Calu3 (cell line): ENCODE measurements at places on chromosomes 3 and 15. TPM values are rescaled to one million over a fixed set of nuclear protein-coding genes. Genes with fewer than 3 reads are reported as not detected.
A peak's percentile ranks its signal among the peaks of the same experiment; 100 is the strongest.

- DNase-seq, result no peak
Measured at GRCh38 chr15:87843312-87843711, 413.2 kb downstream of the NTRK3 start.

GRCh38 chr3:81521855-81522254, 239.6 kb downstream of the GBE1 start:
- DNase-seq, result no peak

DNA sequence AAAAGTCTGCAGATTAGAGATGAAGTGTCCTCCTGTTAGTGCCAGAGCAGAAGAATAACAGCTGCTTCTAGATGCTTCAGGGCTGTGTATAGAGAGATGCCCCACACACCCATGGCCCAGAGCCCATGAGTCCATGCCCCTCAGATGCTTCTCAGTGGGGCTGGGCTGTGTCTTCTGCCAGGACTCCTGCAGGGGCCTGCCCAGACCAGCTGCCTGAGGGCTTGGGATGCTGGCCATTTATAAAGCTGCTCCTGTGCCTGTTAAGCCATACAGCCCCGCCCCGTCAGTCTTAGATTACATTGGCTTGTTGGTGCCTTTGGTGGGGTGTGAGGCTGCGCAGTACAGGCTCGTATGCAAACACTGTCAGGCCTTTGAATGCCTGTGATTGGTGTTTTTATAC, 318.0 kb upstream of the CTDSPL start:
- DNase-seq, result no peak

DNA sequence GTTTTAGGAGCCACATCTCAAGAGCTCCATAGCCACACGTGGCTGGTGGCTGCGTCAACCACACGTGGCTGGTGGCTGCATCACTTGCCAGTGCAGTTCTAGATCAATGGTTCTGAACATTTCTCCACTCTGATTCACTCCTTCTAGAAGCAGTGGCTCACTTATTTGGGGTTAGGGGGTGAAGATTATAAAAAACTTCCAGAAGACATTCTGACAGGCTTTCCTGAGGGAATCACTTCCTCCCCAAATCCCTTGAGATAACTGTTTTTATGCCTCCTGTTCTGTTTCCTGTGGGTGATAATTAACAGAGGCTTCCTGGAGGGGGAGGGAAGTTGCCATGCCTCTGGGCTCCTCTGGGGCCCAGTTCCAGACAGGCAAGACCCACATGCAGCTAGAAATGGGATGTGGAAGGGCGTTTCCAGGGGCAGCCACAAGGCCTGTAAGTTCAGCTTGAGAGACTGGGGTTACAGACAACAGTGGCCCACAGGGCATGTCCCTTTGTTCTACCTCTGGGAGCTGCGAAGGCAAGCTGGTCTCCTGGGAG, 23.6 kb downstream of the HEG1 start:
- no peak for DNase-seq

GRCh38 chr3:36175113-36175812, 205.0 kb upstream of the STAC start:
- no peak for DNase-seq

The LMOD3 gene
- not detected in 2 replicates for total RNA-seq

The EAF2 gene
- 4.7 and 4.9 TPM in 2 replicates for total RNA-seq

The MST1R gene
- 169 and 218 TPM in 2 replicates for total RNA-seq

GRCh38 chr3:50316657-50317242, 5.8 kb downstream of the HYAL2 start:
- DNase-seq, result peak; percentile 96

GRCh38 chr15:80761754-80762153, 17.4 kb upstream of the CEMIP start:
- DNase-seq, result no peak

The GP5 gene
- 0.10 and 0.21 TPM in 2 replicates for total RNA-seq

GRCh38 chr3:37144806-37145205, 29.6 kb downstream of the LRRFIP2 start:
- no peak for DNase-seq

- no peak for DNase-seq
Measured at GRCh38 chr3:87805670-87806069, 253.1 kb downstream of the CGGBP1 start.

- no peak for DNase-seq
Measured at GRCh38 chr3:95335517-95335916, 1272.7 kb downstream of the NSUN3 start.

The C15orf62 gene
- total RNA-seq, result 0.56 and 0.64 TPM in 2 replicates

DNA sequence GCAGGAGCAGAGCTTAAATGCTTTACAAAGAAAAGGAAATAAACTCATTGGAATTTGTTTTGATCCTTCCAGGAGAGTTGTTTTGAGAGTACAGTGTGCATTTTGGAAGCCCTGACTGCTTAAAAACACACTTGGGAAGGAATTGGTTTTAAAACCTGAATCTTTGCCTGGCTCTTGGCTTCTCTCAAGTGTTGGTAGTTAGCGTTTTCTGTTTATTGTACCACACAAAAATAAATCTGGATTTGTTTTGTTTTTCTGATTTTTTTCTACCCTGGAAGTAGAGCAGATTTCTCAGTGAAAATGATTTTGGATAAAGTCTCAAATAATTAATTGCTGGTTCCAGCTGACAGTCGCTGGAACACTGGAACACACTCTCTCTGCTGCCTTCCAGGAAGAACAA, 90.6 kb downstream of the CHST2 start:
- DNase-seq, result no peak

DNA sequence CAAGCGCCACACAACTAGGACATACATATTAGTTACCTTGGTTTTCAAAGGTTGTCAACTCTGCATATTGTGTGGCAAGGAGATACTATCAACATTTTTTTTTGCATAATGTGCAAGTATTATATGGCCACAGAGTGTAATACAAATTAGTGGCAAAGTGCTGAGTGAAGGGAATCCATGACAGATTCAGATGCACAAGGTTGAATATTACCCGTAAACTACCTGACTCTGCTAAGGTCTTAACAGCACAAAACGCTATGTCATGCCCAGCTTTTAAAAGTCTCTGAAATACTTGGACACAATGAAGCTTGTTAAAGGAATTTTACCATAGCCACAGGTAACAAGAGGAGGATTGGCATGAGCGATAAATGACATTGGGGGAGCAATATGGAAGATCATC, 79.0 kb downstream of the SATB1 start:
- DNase-seq, result no peak

DNA sequence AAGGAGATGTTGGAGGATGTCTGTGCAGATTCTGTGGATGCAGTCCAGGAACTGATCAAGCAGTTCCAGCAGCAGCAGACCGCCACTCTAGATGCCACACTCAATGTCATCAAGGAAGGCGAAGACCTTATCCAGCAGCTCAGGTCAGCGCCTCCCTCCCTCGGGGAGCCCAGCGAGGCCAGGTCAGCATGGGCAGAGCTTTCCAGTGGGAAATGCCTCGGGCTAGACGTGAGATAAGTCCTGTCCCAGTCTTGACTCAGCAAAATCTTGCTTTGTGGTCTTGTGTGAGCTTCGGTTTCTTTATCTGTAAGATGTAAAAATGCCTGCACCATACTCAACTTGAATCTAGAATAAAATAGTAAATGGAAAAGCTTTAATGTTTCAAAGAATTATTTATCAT, 335.1 kb upstream of the UMPS start:
- DNase-seq, result no peak

The STARD9 gene
- total RNA-seq, result 0.59 and 0.92 TPM in 2 replicates

- DNase-seq, result no peak
Measured at GRCh38 chr3:193243571-193243970, 2.5 kb downstream of the PLAAT1 start.

DNA sequence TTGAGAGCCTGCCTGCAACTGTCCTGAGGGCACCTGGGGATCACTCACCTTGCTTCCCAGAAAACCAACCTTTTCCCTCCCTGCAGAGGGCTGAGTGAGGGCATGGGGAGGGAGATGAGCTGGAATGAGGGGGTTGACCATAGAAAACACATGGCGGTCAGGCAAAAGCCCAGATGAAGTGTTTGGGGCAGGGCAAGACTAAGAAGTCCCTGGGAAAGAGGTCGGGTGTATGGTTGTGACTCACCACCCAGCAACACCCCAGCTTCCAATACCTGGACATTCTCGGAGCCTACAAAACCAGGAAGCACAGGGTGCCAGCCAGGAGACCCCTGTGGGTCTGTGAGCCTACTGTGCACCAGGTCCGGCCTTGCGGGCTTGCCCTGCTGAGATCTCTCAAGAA, 95.3 kb upstream of the ATP2B2 start:
- no peak for DNase-seq

The RNF7 gene
- total RNA-seq, result 108 and 113 TPM in 2 replicates

DNA sequence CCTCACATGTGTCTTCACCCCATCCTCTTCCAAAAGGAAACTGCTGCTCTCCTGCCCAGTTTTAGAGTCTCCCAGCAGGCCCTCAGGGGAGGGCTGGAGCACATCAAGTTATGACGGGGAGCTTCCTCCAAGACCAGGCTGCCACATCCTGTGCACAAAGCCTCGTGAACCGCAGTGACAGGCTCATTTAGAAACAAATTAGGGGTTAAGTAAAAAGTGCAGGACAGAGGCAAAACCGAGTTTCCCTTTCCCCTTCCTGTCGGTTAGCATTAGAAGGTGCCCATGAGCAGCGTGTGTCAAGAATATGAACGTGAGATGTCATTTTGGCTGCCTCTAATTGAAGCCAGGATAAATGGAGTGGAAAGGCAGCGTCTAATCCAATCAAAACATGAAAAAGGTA, 199.7 kb downstream of the ARRDC4 start:
- DNase-seq, result no peak

The CORO2B gene
- 0.14 and 0.15 TPM in 2 replicates for total RNA-seq

- no peak for DNase-seq
Measured at GRCh38 chr3:59553076-59553475, 503.3 kb upstream of the CFAP20DC start.

DNA sequence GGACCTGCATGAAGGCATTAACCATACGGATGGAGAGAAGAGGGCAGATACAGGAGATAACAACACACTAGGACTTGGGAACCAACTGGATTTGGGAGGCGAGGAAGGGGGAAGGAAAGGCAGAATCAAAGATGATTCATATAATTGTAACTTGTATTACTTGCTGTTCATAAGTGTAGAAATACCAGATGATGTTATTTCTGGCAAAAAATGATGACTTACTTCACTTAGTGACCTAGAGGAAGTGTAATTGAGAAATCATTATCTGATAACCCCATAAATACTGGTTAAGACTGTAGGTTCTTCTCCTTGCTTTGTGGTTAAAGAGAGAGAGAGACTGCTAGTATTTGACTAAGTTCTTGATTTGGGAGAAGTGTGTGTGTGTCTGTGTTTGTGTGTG, 50.5 kb upstream of the GK5 start:
- no peak for DNase-seq

The ACOX2 gene
- 1.1 and 1.4 TPM in 2 replicates for total RNA-seq

GRCh38 chr15:80567721-80568157, 127.4 kb upstream of the ABHD17C start:
- peak; percentile 76 for DNase-seq

DNA sequence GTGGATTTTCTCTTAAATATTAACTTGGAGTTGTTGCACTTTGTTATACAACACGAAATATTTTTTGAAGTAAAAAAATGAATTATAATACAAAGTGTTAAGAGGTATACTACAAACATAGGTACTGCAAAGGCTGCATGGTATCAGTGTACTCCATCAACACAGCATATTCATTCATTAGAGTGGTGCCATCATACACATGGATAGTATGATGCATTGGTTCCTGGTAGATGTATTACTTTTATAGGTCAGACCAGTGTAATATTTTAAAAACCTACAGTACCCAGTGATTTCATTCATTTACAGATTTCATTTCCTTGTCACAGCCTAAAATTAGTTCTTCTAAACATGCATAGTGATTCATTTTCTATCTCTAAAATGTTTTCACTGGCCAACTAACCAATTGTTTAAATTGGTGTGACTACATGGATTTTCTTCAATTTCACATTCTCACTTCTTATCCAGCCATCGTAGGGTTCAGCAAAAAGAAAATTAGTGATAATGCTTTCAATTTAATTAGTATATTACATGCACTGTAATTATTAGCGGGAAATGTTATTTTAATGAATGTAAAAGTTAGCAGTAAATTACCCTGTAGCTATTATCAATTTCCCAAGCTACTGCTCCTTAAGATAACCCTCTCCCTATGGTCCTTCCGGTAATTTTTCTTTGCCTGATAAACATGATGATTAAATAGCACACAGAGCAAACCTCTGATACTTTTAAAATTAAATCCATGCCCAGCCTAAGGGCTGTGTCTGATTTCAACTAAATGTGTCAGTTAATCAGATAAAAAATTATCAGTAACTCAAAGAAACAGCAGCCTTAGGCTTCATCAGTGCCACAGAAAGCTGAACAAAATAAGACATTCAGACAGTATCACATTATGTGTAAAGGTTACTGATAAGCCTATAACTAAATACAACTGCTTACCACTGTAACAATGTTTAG, 68.4 kb downstream of the DPH6 start:
- no peak for DNase-seq

The NRG4 gene
- total RNA-seq, result 0.09 and 0.71 TPM in 2 replicates

- DNase-seq, result no peak
Measured at GRCh38 chr3:67083277-67083676, 85.2 kb downstream of the KBTBD8 start.
